ENCODE measurements at places on chromosomes 16 and 17.

DNA sequence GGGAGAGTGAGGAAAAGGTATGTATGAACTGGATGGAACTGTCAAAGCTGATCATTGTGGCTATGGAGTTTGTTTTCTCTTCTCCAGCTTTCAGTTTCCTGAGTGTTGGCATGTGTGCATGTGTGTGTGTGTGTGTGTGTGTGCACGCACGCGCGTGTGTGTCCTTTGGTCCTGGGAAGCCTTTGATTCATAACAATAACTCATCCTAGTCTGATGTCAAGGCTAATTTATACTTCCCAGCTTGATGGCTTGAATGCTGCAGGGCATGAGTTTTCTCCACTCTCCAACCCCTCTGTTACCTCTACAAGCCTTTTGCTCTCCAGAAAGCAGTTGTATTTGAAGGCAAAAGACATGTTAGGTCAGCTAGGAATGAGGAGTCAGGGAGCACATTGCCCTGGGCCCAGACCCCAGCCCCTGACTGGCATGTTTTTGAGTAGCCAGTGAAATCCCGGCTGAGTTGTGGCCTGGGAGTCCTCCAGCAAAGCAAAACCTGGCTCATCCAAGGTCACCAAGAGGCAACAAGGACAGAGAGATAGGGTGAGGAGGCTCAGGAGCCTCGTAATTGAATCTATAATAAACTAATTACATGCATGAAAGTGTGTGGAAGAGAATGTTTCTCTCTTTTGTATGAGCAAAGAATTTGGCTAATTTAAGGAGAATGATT lies 8.9 kb upstream of the CDC42EP4 start:
- DNase-seq: no peak

GRCh38 chr17:82349287-82349701 lies 9.8 kb upstream of the TEX19 start:
- no peak for DNase-seq

- no peak for DNase-seq
Observed at GRCh38 chr17:21253646-21254441, 634 bp upstream of the NATD1 start.

DNA sequence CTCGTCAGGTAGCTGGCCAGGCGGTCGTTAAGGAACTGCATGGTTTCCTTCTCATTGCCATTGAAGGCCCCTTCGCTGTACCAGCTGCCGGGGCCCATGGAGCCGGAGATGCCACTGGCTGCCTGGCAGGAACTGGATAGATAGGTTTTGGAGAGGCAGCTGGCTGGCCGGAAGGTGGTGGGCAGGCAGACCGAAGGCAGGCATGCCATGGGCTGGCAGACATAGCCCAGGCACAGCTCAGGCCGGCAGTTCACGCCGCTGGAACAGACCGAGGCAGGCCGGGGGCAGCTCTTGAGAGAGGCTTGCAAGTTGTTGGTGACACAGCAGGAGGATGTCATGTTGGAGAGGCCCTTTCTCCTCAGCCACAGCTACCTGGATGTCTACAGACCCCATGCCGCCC lies at the start of gene KRT32:
Gene KRT32, minus strand, starts transcription at position 399 of the 400 bp plus-strand sequence. Its CDS starts 61 bp downstream, at position 338.
- no peak for DNase-seq

DNA sequence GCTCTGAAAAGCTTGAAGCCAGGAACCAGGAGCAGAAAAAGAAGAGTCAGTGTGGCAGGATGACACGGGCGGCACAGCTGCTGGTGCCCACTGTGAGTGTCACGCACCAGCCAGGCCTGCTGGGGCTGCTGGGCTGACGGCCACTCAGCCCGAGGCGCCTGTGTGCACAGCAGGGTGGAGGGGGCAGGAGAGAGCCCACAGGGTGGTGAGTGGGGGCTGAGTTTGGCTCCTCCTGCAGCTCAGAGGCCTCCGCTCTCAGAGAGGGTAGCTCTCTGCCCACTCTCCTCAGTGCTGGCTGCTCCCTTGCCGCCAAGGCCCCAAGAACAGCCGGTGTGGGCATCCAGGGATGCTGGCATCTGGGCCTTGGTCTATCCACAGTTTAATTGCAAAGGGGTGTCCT lies 59.6 kb downstream of the GSG1L start:
- DNase-seq: no peak

DNA sequence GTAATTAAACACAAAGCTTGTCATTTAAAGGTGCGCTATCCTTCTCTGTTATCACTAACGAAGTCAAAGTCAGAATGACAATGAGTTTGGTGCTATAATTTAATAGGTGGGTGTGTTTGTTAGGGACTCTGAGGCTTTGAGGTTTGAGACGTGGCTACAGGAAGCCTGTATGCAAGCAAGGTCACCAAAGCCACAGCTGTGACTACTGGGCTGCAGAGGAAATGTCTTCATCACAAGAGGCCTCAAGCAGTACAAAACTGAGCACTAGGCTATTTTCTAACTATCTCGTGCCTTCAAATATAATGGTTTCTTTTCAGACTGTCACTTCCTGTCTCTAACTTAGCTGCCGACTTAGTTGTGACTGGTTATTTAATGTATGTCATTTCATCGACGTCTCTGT lies 141.2 kb downstream of the AATF start:
- peak; percentile 82 for DNase-seq

DNA sequence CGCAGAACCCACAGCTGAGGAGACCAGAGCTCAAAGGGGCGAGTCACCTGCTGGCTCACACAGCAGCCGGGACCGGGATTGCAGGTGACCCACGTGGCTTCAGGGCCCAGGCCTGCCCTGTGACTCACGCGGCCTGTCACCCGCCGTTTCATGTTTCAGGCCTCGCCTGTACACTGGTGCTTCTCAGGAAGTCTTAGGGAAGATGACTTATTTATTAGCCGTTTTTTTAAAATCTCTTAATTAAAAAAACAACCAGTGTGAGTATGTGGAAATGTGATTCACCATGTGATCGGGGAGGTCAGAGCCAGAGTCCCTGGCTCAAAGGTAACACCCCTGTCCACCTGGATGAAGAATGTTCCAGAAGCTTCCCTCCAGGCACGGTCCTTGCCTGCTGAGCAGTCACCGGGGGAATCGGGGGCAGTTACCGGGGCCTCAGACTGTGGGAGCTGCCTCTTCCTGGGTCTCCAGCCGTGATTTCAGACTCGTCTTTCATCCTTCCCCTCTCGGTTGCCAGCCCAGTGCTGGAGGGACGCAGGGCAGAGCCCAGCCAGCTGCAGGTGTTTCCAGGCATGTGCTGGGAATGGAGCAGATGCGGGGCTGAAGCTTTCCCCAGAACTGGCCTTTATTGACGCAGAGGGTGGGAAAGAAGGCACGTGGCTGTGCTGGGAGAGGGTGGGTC lies 49.3 kb downstream of the CMIP start:
- DNase-seq: no peak

- peak; percentile 57 for DNase-seq
Observed at GRCh38 chr17:1179818-1180742, at the start of gene ABR. ABR (minus strand) TSS chr17:1179981; CDS start chr17:1179727, 254 bp downstream.

- no peak for DNase-seq
Observed at GRCh38 chr16:70575376-70575775, 51.8 kb downstream of the SF3B3 start.

GRCh38 chr16:88303890-88304819 lies 78.6 kb upstream of the ZNF469 start:
- no peak for DNase-seq

DNA sequence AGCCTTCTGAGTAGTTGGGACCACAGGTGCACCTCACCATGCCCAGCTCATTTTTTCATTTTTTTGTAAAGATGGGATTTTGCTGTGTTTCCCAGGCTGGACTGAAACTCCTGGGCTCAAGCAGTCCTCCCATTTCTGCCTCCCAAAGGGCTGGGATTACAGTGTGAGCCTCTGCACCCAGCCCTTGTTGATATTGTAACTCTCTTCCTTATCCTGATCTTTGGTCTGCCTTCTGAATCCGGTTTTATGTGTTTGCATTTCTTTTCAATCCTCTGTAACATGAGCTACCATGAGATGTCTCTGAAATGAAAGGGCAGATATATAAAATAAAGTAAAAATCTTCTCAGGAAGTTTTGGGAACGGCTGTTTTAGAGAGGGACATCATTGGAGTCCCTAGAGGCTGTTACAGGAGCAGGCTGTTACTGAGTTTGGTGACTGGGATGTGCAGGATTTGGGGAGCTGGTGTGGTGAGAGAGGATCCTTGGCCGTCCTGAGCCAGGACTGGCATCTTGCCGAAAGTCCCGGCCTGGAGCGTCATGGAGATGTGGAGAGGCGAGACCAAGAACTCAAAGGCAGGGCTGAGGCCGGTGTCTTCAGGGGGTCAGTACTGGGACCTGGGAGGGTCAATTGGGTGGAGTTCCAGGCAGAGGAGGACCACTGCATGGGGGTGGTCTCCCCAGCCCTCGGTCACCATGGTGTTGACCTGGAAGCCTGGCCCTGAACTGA lies 39.4 kb downstream of the ATP2C2 start:
- no peak for DNase-seq

- DNase-seq: no peak
Observed at GRCh38 chr17:18968345-18968744, 16.4 kb downstream of the SLC5A10 start.

- DNase-seq: no peak
Observed at GRCh38 chr16:51139568-51139967, 11.5 kb downstream of the SALL1 start.

DNA sequence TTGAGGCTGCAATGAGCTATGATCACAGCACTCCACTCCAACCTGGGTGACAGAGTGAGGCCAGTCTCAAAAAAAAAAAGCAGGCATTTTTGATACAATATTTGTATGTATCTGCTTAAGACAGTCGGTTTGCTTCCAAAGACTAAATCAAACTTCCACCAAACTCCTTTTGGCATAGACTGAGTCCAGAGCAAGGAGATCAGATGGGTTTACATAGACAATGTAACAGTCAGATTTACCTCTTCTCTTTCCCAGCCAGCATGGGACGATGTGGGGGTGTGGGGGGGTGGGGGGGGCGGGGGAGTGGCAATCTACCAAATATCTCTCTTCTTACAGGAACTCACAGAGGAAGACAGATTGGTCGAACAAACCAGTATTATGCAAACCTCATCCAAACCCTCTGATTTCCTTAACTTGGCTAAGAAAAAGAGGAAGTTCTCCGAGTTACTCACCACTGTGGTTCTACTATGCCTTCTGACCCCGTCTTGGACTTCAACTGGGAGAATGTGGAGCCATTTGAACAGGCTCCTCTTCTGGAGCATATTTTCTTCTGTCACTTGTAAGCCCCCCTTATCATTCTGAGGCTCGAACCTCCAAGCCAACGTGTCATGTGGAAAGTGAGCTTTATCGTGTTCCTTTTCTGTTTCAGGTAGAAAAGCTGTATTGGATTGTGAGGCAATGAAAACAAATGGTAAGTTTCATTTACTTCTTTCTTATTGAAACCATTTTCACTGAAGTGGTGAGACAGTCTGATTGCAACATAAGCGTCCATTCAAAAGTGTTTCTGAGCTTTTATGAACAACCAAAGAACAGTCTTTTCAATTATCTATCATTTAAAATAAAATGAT lies at the start of gene MILR1:
Gene MILR1, plus strand, starts transcription at position 451 of the 848 bp plus-strand sequence. Its CDS starts 54 bp downstream, at position 505.
- DNase-seq: peak; percentile 36

DNA sequence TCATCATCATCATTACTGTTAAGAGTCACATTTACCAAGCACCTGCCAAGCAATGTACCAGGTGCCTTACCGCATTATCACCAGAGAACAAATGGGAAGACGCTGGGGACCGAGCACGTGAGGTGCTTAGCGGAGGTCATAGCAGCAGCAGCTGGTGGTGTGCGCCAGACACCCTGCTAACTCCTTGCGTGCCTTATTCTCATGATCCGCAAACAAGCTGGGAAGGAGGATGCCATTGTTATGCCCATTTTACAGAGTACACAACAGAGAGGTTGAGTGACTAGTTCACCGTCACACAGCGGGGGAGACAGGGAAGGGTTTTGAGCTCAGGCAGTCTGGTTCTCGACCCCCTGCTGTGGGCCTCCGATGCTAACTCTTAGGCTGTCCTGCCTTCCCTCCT lies 7.3 kb downstream of the ATP2A3 start:
- no peak for DNase-seq

- DNase-seq: peak; percentile 42
Observed at GRCh38 chr17:34146440-34147043, 108.5 kb upstream of the CCL2 start.

- no peak for DNase-seq
Observed at GRCh38 chr17:49762151-49762941, 1.6 kb downstream of the FAM117A start.

DNA sequence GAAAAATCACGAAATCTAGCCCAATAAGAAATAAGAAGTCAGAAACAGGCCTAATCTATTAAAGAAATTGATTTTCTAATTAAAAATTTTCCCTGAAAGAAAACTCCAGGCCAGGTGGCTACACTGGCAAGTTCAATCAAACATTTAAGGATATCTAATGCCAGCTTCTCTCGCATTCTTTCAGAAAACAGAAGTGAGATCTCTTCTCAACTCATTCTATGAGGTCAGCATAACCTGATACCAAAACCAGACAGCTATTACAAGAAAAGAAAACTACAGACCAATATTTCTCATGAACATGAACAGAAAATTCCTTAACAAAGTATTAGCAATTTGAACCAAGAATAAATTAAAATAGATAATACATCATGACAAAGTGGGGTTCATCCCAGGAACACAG lies 52.4 kb downstream of the AXIN2 start:
- DNase-seq: no peak

- DNase-seq: no peak
Observed at GRCh38 chr16:67653789-67654402, 6.2 kb downstream of the ACD start.

DNA sequence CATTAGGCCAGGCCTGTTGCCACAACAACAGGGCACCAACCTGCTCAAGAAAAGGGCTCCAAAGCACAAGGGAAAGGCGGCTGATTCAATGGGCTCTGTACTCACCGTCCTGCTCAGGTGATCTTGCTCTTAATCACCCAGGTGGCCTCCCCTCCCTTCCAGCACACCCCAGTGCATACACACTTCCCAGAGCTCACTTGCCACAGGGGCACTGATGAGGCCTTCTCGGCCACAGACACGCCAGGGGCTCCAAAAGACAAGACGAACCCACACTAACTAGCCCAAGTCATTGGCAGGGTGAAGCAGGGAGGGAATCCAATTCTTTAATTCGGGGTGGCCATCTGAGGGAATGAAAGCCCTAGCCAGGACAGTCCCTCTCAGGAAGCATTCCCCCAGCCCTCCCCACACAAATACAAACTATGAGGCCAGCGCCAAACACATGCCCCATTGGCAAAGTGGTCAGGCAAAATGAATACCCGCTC lies 1.4 kb downstream of the MYO18A start:
- no peak for DNase-seq

- no peak for DNase-seq
Observed at GRCh38 chr17:38511150-38512108, 83.2 kb downstream of the ARHGAP23 start.

GRCh38 chr17:50816771-50817751 lies 18.3 kb upstream of the WFIKKN2 start:
- peak; percentile 57 for DNase-seq

GRCh38 chr17:3963237-3964201 lies 718 bp downstream of the ATP2A3 start:
- peak; percentile 76 for DNase-seq

- DNase-seq: no peak
Observed at GRCh38 chr16:57169327-57169726, 16.5 kb downstream of the PSME3IP1 start.

GRCh38 chr17:80261159-80261894 lies 675 bp downstream of the RNF213 start:
- DNase-seq: peak; percentile 85

Data from CD4-positive, alpha-beta T cell treated with Interleukin-17A for 1 hour (primary cell).